ENCODE measurements at places on chromosomes 16 and 17.

- no peak for DNase-seq
Observed at GRCh38 chr16:65534121-65534528, 412.3 kb upstream of the CDH11 start.

DNA sequence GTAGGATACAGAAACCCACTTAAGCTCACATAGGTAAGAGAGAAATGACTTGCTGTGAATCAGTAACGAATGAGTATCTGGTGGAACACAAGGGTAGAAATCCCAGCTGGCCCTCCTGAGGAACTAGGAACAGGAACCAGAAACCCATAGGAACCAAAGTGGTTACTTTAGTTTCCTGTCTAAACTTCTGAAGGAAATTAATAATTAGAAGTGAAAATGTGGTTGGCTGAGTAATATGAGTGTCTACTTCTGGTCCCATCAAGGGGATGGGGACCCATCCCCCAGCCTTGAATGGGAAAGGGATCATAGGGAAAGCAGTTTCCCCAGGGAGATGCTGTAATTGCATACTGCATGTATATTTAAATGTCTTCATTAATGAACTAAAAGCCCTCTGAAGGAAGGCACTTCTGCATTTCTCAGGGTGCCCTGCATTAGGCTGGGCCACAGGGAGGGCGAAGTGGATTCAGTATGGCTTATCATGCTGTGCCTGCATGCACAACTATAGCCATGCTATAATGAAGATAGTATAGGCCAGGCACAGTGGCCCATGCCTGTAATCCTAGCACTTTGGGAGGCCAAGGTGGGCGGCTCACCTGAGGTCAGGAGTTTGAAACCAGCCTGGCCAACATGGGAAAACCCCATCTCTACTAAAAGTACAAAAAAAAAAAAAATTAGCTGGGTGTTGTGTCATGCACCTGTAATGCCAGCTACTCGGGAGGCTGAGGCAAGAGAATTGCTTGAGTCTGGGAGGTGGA, 45.6 kb downstream of the CYB5B start:
- no peak for DNase-seq

DNA sequence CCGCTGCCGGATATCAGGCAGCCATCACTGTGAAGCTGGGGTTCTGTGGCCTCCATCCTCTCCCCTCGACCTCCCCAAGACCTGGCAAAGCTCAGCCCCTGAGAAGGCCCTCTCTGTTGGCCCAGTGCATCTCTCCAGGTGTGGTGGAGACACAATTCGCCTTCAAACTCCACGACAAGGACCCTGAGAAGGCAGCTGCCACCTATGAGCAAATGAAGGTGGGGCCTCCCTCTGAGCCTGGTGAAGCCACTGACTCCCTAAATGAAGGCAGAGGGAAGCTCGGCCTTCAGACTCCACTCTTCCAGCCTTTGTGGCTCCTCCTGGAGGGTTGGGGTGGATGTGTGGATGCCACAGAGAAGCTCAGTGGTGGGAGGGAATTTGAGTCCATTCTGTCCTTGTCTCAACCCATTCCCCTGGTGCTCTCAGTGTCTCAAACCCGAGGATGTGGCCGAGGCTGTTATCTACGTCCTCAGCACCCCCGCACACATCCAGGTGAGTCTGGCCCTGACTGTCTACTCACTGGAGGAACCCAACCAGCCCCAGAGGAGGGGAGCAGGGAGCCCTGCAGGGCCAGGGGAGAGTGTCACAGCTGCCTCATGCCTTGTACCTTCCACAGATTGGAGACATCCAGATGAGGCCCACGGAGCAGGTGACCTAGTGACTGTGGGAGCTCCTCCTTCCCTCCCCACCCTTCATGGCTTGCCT, 1.7 kb upstream of the MRM1 start:
- no peak for DNase-seq

- DNase-seq: peak; percentile 98
Observed at GRCh38 chr16:31073970-31074813, at the start of the genes ZNF646 and ZNF668. TSS of gene ZNF646 (plus strand) at chr16:31074422. CDS start at chr16:31076325, 1,903 bp downstream. TSS of gene ZNF668 (minus strand) at chr16:31074240. CDS start at chr16:31064459, 9,781 bp downstream.

DNA sequence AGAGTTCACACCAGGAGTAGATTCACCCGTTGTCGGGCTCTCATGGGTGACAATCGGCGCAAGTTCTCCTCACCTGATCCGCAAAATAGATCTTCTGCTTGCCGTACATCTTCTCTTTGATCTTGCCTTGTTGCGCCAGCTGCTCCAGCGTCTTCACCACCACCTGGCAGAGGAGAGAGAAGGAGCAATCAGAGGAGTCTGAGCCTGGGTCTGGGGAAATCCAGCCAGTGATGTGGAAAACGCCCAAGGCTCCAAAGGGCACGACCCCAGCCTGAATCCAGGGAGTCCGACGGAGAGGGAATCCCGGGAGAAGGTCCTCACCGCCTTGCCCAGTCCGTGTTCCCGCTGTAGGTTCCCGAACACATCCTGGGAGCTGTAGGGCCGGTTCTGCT, 393 bp downstream of the PSMC3IP start:
- DNase-seq: no peak

DNA sequence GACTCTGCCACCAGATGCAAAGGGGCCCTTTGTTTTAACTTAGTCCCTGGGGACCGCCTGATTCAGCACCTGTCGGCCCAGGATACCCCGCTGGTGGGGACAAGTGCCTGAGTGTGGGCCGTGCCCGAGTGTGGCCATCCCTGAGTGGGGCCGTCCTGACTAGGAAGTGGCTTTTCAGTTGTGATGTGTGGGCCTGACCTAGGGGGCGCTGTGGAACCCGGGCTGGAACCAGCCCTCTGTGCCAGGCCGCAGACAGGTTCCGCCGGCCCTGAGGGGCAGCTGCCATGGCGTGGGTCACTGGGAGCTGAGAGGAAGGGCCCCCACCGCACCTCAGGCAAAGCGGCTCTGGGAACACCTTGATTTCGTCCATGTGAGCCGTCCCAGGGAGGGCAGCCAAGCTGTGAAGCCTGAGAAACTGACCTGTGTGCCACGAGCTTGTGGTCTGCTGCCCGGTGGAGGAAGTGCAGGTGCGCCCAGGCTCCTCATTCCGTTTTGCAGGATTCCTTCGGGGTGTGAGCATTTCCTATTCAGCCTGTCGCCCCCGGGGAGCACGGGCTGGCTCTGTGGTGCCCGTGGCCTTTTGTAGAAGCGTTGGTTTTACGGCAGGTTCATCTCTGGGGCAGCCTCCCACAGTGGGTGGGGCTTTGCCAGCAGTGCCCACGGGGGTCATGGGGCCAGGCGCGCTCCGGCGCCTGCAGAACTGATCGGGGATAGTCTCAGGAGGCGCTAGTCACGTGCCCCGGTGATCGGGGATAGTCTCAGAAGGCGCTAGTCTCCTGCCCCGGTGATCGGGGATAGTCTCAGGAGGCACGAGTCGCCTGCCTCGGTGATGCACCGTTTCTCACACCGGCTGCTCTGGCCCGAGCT, 5.3 kb downstream of the RPL13 start:
- DNase-seq: no peak

GRCh38 chr16:50228364-50228868, 37.9 kb upstream of the ADCY7 start:
- DNase-seq: no peak

DNA sequence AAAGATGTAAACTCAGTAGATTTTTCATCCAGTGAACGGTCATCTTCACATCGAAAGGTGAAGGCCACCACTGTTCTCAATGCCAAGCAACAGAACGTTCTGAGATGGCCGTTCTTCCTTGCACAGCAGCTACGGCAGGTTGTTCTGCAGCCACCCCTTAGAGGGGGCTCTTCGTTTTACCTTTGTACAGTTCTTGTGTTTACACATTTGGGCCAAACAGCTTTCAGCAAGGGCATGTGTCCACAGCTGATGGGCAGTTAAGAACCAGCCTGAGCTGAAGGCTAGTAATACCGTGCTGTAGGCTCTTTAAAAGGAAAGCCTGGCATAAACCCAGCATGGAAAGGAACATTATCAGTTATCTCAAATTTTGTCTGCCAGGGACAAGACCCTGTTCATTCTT, 15.9 kb downstream of the PLD6 start:
- DNase-seq: no peak
